ENCODE measurements at places on chromosomes 6 and 20. TPM values are rescaled to one million over a fixed set of nuclear protein-coding genes. Genes with fewer than 3 reads are reported as not detected.

DNA sequence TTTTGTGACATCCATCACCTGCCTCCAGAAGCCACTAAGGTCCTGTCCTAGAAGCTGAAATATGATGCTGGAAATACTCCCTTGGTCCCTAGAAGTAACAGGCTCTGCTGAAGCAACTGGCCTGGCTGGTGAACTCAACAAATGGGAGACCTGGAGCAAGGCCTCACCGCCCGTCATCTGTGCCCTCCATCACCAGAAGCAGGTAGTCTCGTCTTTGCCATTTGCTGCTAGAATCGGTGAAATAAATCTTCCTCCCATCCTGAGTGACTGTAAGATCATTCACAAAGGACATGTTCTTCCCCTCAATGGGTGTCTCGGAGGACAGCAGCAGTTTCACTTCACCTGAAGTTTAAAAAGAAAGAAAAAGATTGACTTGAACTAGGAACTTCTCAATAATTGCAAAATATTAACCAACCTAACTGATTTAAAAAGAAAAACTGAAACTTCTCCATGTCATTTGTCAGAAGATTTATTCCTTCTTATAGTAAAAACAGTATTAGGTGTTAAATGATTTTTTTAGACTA lies 21.0 kb downstream of the CST7 start:
- DNase-seq = no peak

SLC22A2 gene
- not detected for total RNA-seq

GRCh38 chr20:63351811-63352591 lies 9.1 kb downstream of the CHRNA4 start:
- no peak for DNase-seq

PRL gene
- not detected for total RNA-seq

DNA sequence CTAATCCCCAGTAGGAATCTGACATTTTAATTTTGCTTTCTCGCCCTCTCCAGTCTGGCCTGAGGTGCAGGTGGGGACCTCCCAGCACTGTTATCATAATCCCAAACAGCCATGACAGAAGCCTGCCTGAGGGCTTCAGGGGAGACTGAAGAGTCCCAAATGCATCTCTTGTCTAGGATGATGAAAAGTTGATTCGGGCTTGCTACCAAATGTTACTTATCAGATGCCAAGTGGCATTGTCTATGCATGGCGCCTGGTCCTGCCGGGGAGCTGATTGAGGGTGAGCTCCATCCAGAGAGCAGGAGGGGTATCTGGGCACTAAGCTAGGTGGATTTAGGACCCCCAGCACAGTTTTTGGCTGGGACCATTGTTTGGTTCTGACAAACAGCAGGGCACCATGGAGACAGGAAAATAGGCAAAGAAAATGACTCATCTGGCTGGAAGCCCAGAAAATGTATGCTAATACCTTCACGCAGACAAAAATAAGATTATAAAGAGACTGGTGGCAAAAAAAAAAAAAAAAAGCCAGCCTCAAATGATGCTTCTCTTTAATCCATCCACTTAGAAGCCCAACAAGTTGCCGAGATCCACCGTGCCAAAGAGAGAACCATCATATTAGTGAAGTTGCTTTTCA lies 513.7 kb upstream of the SULF2 start:
- DNase-seq = peak; percentile 96

DNA sequence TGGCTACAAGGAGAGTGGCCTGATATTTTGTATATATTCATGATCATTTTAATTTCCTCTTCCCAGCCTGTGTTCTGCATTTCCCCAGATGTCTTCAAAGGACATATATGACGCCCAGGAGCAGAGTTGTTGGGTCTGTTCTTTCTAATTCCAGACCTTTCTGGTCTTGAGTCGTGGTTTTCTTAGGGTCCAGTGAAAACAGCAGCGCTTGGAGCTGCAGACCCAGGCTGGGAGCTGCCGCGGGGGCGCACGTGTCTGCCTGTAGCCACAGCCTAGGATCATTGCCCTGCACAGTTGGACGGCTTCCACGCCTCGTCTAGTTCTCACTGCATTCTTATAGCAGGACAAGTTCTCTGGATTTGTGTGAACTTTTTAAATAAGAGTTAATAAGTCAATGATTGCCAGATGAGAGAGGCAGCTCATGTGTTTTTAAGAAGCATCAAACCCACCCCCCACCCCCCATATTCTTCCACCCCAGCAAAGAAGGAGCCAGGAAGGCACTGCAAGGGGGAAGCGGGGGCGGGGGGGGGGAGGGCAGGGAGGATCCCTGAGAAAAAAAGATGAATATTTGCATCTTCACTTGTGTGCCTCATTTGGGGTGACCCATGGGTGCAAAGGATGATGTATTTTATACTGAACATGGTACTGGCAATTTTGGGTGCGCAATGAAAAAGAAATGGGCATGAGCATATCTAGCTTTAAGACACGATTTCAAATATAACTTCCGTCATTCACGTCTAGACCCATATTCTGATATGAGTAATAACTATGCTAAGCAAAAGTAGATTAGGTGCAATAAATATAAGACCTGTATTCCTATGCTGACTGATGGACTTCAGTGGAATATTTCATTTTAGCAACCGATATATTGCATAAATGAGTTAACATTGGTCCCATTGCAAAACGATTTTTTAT lies 160.0 kb downstream of the TBXT start:
- DNase-seq = no peak

GRCh38 chr6:116969211-116969863 lies 92.3 kb downstream of the RFX6 start:
- DNase-seq = peak; percentile 20

GRCh38 chr20:32329817-32330554 lies 28.1 kb upstream of the ASXL1 start:
- no peak for DNase-seq

SLC16A10 gene
- total RNA-seq = not detected

- DNase-seq = no peak
Observed at GRCh38 chr6:3252861-3253596, 5.7 kb upstream of the PSMG4 start.

GRCh38 chr6:142857796-142858555 lies 87.0 kb downstream of the HIVEP2 start:
- no peak for DNase-seq

SLC22A7 gene
- total RNA-seq = not detected

FGD2 gene
- not detected for total RNA-seq

DNA sequence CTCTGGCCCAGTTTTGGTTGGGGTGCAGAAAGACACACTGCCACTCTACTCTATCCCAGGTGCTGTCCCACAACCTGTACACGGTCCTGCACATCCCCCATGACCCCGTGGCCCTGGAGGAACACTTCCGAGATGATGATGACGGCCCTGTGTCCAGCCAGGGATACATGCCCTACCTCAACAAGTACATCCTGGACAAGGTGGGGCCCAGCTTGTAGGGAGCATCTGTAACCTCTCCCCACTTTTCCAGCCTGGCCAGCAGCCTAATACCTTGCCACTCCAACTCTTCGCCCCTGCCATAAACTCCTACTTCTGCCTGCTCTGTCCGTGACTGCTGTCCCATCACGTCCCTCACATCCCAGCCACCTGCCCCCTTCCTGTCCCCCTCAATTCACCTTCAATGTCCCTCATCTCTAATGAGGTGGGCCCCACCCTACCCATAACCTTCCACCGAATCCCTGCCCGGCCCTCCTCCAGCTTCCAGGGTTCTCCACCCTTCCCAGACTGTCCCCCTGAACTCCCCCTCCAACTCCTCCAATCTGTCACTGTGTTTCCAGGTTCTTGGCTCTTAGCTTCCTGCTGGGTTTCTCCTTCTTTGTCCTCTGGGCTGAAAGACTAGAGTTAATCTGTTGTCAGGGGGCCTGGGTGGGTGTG lies 12.1 kb downstream of the DEF6 start:
- no peak for DNase-seq

GRCh38 chr6:118559659-118560058 lies 11.6 kb downstream of the PLN start:
- DNase-seq = no peak

GRCh38 chr6:85751374-85752055 lies 108.8 kb upstream of the SYNCRIP start:
- DNase-seq = no peak

- DNase-seq = no peak
Observed at GRCh38 chr6:112786801-112787200, 439.7 kb downstream of the RFPL4B start.

DNA sequence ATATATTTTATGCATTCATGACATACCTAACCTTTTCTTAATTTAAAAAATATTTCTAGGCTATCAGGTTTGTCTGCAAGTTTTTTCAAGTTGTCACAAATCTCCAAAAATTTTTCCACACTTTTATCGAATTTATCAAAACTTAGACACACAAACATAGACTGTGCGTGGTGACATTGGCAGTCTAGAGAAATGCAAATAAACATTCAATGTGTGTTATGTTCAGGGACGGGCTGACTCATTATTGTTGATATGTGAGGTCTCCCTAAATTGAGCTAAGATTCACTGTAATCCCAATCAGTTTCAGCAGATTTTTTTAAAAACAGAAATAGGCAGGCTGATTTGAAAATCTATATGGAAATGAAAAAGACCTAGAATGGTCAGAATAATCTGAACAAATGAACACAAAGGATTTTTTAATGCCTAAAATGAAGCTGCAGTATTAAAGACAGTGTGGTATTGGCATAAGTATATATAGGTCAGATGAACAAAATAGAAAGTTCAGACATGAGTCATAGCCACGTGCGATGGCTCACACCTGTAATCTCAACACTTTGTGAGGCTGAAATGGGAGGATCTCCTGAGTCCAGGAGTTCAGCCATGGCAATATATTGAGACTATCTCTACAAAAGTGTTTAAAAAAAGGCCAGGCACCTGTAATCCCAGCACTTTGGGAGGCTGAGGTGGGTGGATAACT lies 19.2 kb downstream of the BLTP3A start:
- no peak for DNase-seq

EPPIN gene
- not detected for total RNA-seq

SIGLEC1 gene
- not detected for total RNA-seq

- no peak for DNase-seq
Observed at GRCh38 chr6:158782432-158783166, 36.6 kb downstream of the EZR start.

- DNase-seq = no peak
Observed at GRCh38 chr20:57456116-57456515, 64.9 kb downstream of the RBM38 start.

DNA sequence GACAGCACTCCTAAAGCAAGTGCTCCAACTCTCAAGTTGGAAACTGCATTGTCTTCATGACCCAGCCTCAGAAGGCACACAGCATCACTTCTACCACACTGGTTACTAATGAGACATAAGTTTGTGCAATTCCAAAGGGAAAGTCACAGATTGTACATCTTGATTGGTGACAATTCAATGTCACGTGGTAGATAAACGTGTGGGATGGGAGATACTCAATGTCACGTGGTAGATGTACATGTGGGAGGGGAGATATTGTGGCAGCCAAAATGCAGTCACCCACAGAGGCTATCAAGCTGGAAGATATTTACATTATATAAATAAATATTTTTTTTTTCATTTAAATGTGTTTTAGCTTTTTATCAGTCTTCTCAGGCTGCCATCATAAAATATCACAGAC lies 393.3 kb downstream of the KIF16B start:
- DNase-seq = no peak

GRCh38 chr6:137862419-137863090 lies 4.5 kb upstream of the TNFAIP3 start:
- no peak for DNase-seq

DNA sequence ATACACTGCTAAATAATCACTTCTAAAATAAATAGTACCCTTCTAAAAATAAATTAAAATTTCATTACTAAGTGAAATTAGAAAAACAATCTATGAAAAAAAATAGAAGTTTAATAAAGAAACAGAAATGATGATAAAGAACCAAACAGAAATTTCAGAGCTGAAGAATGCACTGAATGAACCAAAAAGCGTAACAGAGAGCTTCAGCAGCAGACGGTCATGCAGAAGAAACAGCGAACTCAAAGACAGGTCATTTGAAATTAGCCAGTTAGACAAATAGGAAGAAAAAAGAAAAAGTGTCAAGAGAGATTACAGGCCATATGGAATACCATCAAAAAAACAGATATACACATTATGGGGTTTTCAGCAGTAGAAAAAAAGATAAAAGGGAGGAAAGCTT lies 706.7 kb downstream of the TBC1D32 start:
- DNase-seq = no peak

DNA sequence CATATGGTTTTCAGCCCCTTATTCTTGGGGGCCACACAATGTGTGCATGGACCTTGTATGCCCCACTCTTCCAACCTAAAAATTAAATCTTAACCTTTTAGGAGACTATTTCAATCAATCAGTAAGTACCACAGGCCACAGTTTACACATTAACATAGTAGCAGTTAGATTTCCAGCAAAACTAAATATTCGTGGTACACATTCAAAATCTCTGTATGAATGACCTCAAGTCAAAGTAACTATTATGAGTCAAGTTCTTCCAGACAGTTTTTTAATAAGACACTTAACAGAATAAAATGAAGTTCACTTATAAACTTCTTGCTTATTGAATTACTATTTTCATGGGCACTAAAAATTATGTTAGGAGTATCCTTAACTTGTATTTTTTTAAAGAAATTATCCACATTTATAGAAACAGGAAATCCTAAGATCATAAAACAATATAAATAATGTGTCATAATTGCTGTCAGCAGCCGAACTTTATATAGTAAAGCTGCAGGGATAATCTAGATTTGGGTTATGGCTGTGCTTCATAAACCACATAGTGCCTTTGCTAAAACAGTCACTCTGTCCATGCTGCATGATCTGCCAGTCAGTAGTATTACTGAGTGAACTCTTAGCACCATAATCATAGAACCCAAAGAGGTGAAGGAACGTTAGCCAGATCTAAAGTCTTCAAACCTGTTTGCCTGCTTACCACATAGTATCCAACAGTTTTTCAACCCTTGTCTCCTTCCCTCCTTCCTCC lies 21.7 kb downstream of the SEC63 start:
- no peak for DNase-seq

TBXT gene
- total RNA-seq = not detected

DNA sequence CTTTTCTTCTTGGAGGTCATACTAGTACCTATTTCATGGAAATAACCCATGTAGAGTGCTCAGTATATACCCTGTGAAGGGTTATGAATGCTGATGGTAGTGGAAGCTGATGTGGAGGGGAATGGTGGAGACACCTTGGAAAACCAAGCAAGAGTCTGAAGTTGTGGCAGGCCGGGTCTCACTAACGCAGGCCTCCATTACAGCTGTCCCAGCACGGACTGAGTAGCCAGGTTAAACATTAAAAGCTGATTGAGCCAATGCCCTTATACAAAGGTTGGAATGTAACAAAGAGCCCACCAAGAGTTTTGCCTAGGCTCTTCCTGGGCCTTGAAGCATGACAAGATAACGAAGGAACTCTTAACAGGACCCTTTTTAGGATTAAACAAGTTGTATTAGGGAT lies 2.1 kb upstream of the PCMTD2 start:
- no peak for DNase-seq

DNA sequence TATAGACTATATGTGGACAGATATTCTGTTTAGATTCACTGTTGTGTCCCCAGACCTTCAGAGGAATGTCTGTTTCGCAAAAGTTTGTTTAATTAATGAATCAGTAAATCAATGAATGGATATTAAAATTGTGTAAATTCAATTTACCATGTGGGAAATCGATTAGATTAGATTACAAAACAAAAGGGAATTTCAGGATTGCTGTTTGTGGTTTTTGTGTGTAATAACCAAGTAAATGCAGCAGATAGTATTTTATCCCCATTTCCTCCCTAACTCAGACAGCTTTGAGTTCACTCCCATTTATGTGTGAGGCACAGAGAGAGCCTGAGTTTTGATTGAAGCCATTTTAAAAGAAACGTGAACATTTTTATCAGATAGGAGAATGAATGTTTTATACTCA lies 214.8 kb downstream of the ADGB start:
- DNase-seq = no peak

CPXM1 gene
- 12.5 TPM for total RNA-seq

DLL1 gene
- 10.7 TPM for total RNA-seq

Data from glomerular endothelial cell (primary cell).